ENCODE measurements at places on chromosomes 6 and 20.

DNA sequence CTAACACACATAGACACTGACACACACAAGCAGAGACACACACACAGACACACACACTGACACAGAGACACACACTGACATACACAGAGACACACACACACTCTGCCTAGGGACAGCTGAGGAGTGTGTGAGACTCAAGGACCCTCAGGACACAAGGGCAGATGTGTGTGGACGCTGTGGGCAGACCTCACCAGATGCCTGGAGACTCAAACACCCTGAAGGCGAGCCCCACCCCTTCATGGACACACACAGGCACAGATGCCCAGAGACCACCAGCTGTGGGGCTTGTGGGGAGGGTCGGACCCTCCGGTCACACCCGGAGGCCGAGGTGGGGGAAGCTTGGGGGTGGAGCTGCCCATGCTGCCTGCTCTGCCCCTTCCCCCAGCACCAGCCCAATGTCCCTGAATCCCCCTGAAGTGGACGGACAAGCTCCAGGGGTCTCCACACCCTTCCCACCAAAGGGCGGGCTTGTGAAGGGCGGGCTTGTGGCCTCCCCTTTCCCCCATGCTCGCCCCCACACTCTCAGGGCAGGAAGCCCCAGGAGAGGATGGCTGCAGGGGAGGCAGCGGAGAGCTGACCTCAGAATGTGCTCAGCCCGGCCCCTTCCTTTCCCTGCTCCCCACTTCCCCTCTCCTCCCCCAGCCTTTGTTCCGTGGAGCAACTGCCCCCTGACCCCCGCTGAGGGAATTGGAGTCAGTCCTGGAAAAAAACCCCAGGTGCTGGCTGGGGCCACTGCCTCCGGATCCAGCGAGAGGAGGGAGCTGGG is 13.9 kb upstream of the ABHD16B start:
- DNase-seq: no peak

- no peak for DNase-seq
Observed at GRCh38 chr6:39688494-39688893, 36.7 kb downstream of the KIF6 start.

DNA sequence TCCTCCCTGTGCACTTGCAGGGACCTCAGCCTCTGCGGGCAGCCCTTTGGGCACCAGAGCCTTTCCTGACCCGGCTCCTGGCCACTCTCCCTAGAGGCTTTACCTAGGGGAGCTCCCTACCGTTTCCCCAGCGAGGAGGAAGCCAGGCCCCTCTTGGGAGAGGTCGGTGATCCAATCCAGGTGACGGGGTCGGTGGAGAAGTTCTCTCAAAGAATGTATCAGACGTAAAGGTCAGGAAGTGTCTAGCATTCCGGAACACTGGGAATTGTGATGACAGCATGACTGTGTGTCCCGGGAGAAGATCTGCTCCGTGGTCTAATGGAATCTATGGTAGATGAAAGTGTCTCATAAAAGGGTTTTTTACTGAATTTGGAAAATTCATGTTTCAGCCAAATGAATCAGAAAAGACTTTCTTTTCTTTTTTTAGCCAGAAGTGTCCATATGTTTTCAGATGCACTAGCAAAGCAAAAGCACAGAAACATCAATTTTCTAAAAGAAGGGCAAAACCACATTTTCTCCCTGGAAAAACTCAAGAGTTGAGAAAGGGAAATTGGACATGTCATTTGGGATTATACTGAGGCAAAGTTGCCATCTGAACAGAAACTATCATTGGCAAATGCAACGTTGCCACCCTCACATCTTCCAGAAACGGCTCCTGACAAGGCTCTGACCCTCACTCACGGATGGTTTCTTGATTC is 289.4 kb downstream of the THBS2 start:
- no peak for DNase-seq

- DNase-seq: no peak
Observed at GRCh38 chr6:151701911-151702562, 105.4 kb upstream of the ESR1 start.

GRCh38 chr6:142138876-142139275 is 6.2 kb downstream of the GJE1 start:
- no peak for DNase-seq

DNA sequence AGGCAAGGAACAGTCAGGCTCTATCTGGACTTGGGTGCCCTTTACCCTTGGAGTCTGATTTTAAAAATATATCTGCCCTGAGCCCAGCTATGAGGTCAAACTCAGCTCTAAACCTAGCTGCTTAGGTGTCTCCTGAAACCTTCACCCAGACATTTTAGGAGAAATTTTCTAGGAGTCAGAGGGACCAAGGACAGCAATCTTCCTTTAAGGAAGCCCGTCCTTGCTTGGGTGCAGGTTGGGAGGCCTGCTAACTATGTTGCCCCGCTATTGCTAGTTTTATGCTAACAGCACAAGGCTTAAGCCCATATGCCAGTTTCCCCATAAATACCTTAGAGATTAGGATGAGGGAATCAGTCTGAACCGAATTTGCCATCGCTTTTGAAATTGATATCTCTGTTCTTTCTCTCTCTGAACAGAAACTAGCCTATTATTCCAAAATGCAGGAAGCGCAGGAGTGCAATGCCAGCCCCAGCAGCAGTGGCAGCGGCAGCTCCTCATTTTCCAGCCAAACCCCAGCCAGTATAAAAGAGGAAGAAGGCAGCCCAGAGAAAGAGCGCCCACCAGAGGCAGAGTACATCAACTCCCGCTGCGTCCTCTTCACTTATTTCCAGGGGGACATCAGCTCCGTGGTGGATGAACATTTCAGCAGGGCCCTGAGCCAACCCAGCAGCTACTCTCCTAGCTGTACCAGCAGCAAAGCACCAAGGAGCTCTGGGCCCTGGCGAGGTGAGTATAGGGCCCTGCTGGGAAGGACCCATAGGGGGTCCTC is 2.6 kb downstream of the VGLL2 start:
- no peak for DNase-seq

- DNase-seq: no peak
Observed at GRCh38 chr6:168122011-168122410, 43.0 kb upstream of the FRMD1 start.

DNA sequence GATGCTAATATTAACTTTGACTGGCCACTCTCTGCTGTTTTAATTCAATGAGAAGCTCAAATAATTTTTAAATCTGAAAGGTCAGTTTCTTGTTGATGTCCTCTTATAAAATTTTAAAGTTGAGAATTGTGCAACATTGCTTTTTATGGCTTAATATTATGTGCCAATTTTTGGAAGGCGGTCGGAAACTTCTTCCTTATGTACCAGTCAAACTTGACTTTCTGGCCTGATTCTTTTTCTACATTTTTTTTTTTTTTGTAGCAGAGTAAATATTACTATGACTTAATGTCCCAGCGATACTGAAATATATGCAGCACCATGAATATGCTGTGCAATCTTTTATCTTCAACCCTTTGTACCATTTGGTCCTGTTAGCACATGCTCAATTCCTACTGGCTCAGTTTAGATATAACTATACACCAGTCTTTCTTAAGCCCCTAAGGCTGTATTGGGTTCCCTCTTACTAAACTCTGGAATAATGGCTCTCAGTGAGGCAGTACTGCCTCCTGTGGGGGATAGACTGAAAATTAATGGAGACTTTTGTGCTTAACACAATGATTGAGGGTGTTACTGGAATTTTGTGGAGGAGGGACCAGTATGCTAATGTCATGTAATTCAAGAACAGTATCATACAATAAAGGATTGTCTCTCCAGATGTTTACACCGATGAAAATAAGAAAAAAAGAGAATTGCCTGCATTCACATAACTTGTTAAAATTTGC is 156.4 kb upstream of the SYNCRIP start:
- DNase-seq: no peak

DNA sequence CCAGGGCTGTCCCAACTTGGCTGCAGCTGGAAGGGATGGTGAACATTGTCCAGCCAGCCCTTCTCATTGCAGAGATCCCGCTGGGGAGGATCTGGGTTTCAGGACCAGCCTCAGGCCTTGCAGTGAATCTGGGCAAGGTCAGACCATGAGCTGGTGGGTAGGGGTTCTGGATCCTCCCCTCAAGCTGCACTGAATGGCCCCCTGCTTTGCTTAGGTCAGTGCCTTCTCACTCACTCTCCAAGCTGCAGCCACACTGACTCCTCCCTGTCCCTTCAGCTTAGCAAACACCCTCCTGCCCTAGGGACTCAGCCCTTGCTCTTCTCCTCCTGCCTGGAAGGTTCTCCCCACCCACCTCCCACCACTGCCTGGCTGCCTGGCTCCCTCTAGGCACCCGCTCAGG is 95.3 kb upstream of the KCNG1 start:
- DNase-seq: no peak

DNA sequence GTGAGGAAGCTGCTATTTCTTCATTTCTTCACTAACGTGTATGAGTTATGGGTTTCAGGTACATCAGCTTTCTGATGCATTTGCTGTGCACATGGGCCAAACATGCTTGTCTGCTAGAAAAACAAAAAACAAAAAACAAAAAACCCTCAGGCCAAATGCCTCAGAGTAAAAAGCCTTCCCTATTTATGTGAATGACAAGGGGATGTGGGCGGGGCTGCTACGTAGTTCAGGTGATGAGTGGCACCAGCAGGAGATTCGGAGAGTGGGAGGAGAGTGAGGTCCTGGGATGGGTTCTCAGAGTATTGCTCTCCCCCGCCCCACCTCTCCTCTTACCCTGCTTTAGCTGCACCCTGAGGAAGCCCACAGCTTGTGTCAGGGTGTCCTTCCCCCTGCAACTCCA is 596.8 kb upstream of the JAG1 start:
- no peak for DNase-seq

DNA sequence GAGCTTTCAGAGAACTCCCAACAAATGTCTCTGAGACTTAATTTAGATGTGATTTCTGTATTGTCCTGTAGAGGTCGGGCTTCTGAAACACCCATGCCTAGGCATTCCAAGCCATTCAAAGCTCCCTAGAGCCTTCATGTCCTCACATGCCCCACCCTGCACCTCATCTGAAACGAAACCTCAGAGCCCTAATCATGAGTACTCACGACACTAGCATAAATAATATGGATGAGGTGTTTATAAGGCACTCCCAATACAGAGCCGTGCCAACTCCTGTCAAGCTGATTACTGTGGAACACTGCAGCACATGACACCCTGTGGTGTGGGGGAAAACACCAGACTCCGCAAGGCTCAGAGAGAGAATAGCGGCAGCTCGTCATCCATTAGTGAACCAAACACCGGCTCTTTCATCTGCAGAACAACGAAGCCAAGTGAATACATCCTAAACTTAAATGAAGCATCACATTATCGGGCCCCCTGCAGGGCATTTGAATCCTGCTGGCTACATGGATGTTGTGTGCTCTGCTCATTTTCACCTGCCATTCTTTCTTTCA is 83.8 kb downstream of the FNDC1 start:
- DNase-seq: no peak

DNA sequence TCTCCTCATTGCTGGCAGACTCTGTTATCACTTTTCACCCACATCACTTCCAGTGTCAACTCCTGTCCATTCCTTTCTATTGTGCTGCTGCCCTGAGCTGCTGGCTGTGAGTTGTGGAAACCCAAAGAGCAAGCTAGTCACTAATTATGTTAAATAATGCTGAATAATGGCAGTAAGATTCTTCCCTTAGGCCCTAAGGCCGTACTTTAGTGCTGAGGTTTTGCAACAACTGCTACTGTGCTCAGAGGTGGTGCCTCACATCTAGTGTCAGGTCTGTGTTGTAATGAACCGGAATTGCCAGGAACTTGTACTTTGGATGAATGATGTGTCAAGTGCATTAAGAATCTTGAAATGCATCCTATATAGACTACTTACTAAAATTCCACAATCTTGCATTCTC is 372.2 kb upstream of the RNF217 start:
- DNase-seq: no peak

GRCh38 chr20:63160641-63161175 is 55.2 kb downstream of the YTHDF1 start:
- no peak for DNase-seq

GRCh38 chr6:148455225-148455624 is 112.6 kb downstream of the SASH1 start:
- no peak for DNase-seq

GRCh38 chr6:21158873-21159272 is 434.7 kb upstream of the SOX4 start:
- no peak for DNase-seq

DNA sequence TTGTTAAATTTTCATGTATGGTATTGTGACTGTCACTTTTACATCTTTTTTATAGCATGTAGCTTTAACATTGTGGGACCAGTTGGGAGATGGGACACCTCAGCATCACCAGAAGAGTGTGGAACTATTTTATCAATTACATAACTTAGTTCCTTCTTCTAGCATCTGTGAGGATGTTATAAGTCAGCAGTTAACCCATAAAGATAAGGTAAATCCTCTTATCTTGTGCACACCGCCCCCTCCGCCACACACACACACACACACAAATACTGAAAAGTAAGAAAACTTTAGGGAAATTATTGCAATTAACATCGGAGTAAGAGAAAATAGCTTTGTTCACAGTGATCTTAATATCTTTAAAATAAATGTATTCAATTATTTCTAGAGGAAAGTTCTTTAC is 60.9 kb downstream of the PGM3 start:
- no peak for DNase-seq

- no peak for DNase-seq
Observed at GRCh38 chr6:55758156-55758937, 117.0 kb downstream of the BMP5 start.

- DNase-seq: no peak
Observed at GRCh38 chr6:2222275-2222842, 23.0 kb downstream of the GMDS start.

- no peak for DNase-seq
Observed at GRCh38 chr6:89792881-89793280, 26.7 kb downstream of the MDN1 start.

DNA sequence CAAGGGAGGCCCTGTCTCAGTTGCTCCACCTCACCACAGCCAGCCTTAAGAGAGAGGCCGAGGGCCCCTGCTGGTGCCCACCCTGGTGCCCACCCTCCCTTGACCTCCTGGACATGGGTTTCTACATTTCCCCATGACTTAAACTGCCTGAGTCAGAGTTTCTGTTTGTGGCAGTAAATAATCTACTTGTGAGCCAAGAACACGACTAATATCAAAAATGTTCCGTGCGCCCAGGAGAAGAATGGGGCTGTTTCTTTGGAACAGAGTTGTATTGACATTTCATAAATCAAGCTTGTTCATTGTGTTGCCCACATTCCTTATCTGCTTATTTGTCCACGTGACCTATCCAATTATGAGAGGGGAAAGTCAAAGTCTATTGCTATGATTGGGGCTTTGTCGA is 143.5 kb downstream of the ANKRD60 start:
- no peak for DNase-seq

- DNase-seq: no peak
Observed at GRCh38 chr6:56539527-56540105, 103.1 kb downstream of the DST start.

- DNase-seq: no peak
Observed at GRCh38 chr6:9943986-9944385, 470.9 kb downstream of the TFAP2A start.

- DNase-seq: no peak
Observed at GRCh38 chr20:14214046-14214445, 123.4 kb downstream of the FLRT3 start.

DNA sequence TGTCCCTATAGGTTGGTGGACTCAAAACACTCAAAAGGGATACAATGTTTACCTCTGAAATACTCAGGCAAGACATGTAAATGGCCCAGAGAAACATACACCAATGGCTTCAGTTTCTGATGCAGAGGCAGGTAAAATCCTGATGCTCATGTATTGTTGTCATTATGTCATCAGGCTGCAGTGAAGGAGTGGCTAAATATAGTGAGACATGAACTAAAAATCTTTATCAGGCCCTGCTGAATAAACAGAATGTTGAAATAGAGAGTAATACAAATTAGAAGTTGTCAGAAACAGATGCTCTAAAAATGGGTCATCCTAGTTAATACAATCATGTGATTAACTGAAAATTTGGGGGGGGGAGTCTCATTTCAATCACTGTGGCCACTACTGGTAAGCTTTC is 20.4 kb downstream of the PTPRK start:
- no peak for DNase-seq

Data from stimulated activated CD4-positive, alpha-beta T cell treated with anti-CD3 and anti-CD28 coated beads, TNF-alpha, amount 100 ng/mL, for 24 hours (primary cell).